ENCODE measurements at places on chromosomes 1 and 21. TPM values are rescaled to one million over a fixed set of nuclear protein-coding genes. Genes with fewer than 3 reads are reported as not detected.
A peak's percentile ranks its signal among the peaks of the same experiment; 100 is the strongest.

DNA sequence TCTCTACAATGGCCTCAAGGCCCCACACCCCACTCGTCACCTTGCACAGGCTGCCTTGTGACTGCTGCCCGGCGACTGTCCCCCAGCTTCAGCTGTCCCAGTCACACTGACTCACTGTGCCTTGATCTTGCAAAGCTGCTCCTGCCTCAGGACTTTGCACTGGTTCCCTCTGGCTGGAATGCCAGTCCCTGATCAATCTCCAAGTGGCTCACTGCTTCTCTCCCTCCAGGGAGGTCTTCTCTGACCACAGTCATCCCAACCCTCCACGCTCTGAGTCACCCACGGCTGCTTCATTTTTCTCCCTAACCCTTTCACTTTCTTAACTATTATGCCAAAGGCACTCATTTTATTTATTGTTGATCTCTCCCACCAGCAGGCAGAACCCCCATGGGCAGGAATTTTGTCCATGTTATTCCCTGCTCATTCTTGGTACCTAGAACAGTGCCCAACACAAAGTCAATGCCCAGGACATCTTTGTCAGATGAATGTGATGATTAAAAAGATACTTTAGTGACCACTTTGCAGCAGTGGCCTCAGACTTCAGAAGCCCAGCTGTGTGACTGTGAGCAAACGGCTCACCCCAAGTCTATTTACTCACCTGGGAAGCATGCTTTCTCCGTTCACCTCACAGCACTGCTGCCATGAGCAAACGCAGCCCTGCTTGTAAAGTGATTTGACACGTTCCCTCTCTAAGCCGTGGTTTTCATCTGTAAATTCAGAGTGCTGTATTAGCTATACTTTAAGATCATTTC, 53.4 kb downstream of the ZBTB18 start:
- no peak for DNase-seq

DNA sequence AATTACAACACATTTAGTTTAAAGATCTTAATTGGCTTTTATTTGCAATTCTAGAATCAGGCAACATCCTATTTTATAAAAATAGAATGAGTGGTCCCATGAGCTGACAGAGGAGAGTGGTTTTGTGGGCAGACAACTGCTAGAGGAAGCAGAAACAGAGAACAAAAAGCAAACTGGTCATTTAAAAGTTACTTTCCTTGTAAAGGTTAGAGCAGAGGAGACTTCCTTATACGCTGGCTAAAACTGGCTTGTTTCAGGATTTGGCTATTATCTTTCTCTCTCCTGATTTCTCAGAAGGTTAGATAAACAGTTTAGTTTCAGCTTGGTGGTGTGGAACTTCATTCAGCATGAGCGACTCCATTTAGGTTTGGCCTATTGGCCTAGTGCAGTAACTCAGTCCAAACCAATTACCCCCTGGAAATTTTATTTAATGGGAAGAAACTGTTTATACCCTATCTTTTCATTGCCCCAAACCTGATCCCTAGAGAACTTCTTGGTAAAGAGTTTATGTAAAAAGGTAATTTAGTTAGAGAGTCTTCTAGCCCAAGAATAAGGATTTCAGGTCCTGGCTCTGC, 32.2 kb upstream of the IL20 start:
- DNase-seq: no peak

DNA sequence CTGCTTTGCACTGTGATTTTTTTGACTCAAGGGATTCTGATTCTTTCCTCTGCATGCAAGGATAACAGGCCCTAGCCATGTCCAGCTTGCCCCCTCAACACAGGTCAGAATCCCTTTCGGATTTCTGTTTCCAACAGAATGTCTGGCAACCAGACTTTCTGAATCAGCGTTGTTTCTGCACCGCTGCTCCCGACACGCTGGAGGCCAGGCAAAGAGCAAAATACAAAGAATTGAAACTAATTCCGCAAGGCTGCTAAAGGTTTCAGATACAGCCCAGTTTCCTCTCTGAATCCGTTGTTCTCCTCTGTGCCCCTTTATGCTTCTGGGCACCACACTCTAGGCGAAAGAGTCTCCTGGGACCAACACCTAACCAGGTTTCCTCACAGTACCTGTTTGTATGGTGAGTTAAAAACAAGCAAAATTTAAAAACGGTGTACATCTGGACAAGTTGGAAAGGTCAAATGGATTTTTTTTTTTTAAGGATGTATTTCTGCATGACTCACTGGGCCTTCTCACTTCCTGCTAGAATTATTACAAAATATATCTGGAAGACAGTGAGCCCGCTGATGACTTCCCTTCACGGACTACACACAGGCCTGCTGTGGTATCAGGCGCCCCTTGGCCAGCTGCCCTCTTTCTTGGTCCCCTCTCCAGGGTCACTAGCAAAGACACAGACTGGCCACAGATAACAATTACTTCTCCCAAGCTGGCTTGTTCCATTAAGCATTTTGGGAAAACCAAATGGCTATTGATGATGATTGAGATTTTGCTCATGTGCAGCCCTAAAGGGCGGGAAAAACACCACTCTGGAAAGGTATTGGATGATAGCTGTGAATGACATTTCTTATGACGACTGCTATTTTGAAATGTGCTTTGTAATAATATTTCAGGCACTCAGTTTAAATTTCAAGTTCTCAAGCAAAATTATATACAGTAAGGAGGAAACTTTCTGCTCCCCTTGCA, 118.3 kb downstream of the TGFB2 start:
- DNase-seq: peak; percentile 83

GRCh38 chr1:219359126-219359525, 185.4 kb downstream of the LYPLAL1 start:
- no peak for DNase-seq

DNA sequence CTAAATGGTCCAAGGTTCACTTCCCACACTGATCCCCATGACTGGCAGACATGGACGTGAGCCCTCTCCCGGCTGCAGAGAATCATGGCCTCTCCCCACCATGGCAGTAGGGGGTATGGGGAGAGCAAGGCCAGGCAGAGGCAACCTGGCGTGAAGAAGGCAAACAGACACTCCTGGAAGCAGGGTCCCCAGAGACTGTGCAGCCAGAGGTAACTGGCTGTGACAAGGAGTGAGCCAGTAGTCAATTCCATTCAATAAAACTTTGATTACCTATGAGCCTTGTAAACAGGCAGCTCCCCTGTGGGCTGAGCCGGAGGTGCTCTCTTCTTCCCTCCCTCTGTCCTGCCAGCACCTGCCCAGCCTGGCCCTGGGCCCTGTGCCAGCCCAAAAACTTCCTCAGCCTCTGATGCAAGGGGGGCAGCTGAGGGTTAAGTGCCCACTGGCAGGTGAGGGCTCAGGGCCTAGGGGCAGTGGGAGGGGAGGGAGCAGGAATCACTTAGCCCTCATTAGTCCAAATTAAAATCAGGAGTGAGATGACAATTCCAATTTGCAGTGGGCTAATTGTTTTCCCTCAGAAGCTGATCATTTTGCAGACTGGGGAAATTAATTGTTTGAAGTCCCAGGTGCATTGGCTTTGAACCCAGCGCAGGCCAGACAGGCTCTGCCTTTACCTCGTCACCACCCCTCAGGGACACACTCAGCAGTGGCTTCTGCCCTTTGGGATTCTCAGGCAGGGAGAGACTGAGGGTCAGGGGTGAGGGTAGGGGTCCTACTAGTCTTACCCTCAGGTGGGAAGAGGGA, 35.6 kb downstream of the LRRN2 start:
- no peak for DNase-seq

DNA sequence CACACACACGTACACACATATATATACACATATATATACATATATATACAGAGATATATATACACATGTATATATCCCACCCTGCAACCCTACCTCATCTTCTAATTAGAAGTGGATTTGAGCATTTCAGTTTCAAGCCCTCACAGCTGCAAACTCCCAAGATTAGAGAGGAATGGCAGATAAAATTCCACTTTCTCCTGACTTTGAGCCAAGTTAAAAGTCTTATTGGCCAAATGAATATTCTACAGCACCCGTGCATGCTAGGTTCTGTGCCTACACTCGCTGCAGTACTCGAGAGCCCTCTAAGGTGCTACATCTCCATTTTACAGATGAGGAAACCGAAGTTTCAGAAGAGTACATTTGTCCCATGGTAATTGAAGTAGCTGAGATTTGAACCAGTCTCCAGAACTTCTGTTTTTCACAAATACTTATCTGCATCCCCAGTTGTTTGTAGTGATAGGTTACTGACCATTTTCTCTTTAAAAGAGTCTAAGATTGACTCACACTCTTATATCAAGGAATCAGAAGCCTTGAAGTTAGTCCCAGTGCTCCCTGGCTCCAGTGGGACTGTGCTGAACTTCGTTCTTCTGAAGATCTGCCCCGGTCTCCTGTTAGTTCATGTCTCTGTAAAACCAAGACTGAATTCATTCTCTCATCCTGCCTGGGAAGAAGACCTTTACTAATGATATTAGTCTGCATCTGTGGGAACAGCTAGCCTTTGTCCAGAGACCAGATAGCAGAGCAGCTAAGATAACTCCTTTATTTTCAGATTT, 292.1 kb downstream of the TM2D1 start:
- no peak for DNase-seq

DNA sequence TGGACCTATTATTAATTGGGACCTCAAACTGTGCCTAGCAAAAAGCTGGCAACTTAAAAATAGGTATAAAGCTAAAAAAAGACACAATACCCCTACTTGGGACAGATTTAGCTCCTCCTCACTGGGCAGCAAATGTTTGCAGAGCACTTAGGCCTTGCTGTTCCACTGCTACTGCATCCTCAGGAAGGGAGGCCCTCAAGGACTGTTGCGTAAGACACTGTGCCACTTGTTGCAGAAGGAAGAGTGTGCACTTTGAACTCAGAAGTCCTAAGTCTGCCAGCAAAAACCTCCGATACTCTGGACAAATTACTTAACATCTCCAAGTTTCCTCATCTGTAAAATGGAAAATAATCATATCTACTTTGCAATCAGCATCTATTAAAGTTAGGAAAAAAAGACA, 322.9 kb downstream of the BARHL2 start:
- DNase-seq: no peak

GRCh38 chr1:239527051-239527693, 140.8 kb downstream of the CHRM3 start:
- no peak for DNase-seq

- no peak for DNase-seq
Observed at GRCh38 chr1:198908995-198909394, 270.2 kb downstream of the PTPRC start.

Gene AKR1A1
- 96.3 TPM for total RNA-seq

Gene TTC39A
- 1.2 TPM for total RNA-seq

Measured in sciatic nerve (tissue), 2 donors.